Spinal cord (tissue), 10 donors: ENCODE measurements at places on chromosomes 13 and 19. TPM values are rescaled to one million over a fixed set of nuclear protein-coding genes. Genes with fewer than 3 reads are reported as not detected.

- H3K27me3 ChIP-seq, result no peaks in the 10 kb centered on the region
- no peak for DNase-seq
- H3K4me1 ChIP-seq, result peaks cover 12% of the 10 kb centered on the region
- H3K36me3 ChIP-seq, result peaks cover 19% of the 10 kb centered on the region
- no peak overlapping the region for H3K4me3 ChIP-seq
These were observed 26.4 kb upstream of the TPT1 start for GRCh38 chr13:45367358-45367757.

GRCh38 chr13:50359041-50359367 is 343.8 kb downstream of the KCNRG start:
- no peaks in the 10 kb centered on the region for H3K27me3 ChIP-seq
- no peaks in the 10 kb centered on the region for H3K36me3 ChIP-seq
- H3K27ac ChIP-seq, result no peak overlapping the region
- no peak for DNase-seq
- H3K4me3 ChIP-seq, result no peak overlapping the region

DNA sequence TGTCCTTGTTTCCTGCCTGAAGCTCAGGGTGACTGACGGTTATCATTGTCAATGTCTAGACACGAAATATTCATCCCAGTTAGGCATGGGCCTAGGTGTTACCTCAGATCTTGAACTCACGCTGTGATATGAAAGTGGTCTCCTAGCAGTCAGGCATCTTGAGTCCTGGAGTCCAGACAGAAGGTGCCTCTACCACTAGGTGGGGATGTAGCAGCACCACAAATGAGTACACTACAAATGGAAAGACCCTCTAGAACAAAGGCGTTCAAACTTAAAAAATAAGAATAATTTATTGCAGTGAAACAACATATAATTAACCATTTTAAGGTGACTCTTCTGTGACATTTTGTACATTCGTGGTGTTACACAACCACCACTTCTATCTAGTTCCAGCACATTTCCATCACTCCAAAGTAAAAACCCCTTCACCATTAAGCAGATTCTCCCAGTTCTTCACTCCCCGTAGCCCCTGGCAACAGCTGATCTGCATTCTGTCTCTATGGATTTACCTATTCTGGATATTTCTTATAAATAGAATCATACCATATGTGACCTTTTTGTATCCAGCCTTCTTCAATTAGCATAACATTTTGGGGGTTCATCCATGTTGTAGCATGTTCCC is 11.9 kb upstream of the FRY start:
- peaks cover 3% of the 10 kb centered on the region for H3K4me1 ChIP-seq
- H3K4me3 ChIP-seq, result no peak overlapping the region
- no peaks in the 10 kb centered on the region for H3K36me3 ChIP-seq
- no peaks in the 10 kb centered on the region for H3K27me3 ChIP-seq
- H3K27ac ChIP-seq, result no peak overlapping the region

GRCh38 chr13:35766663-35767062 is 290.2 kb upstream of the MAB21L1 start:
- peaks cover 15% of the 10 kb centered on the region for H3K4me1 ChIP-seq
- H3K27ac ChIP-seq, result no peak overlapping the region
- H3K27me3 ChIP-seq, result no peaks in the 10 kb centered on the region
- no peak for DNase-seq
- H3K4me3 ChIP-seq, result no peak overlapping the region

GRCh38 chr19:14494910-14495671 is 836 bp downstream of the GIPC1 start:
- H3K4me1 ChIP-seq, result peaks cover 32% of the 10 kb centered on the region
- peak overlapping the region; percentile 47 for H3K27ac ChIP-seq
- DNase-seq, result no peak
- peak overlapping the region; percentile 77 for H3K4me3 ChIP-seq
- H3K36me3 ChIP-seq, result peaks cover 30% of the 10 kb centered on the region

The PMIS2 gene
- total RNA-seq, result not detected

DNA sequence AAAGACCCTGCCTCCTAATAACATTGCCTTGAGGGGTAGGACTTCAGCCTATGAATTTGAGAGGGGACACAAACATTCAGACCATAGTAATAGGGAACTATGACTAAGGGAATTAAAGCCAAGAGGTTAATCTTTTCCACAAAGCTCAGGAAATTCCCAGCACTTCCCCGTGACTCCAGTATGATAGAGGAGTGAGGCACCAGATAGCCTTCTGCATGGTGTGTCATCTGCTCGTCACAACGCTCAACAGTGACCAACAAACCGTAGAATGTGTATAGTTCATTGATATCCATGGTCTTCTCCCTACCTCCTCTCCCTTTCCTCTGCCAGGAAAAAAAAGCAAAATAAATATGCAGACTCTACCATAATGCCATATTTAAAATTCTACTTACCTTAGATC is 64.4 kb downstream of the B3GLCT start:
- H3K36me3 ChIP-seq, result peaks cover 8% of the 10 kb centered on the region
- no peak overlapping the region for H3K27ac ChIP-seq
- H3K27me3 ChIP-seq, result no peaks in the 10 kb centered on the region
- H3K4me1 ChIP-seq, result no peaks in the 10 kb centered on the region
- no peak overlapping the region for H3K4me3 ChIP-seq

DNA sequence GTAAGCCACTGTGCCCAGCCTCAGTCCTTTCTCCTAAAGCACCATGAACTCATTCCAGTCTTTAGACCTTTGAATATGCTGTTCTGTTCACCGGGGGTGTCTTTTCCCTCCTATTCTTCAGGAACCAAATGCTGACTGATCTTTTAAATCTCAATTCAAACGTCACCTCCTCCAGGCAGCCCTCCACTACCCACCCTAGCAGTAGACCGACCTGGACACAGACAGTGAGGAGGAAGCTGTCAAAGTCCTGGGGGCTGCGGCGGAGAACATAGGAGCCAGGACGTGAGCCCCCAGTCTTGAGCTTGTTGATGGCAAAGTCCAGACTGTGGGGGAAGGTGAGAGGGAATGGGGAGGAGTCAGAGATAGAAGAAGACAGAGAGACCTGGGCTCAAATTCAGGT is 7.8 kb downstream of the JAK3 start:
- no peak overlapping the region for H3K27ac ChIP-seq
- H3K4me1 ChIP-seq, result peaks cover 23% of the 10 kb centered on the region
- peaks cover 6% of the 10 kb centered on the region for H3K36me3 ChIP-seq

- no peak overlapping the region for H3K4me3 ChIP-seq
- H3K27me3 ChIP-seq, result no peaks in the 10 kb centered on the region
- DNase-seq, result no peak
These were observed 17.0 kb upstream of the LPAR6 start for GRCh38 chr13:48429886-48430285.

GRCh38 chr19:56217039-56217949 is 15.2 kb downstream of the ZSCAN5C start:
- H3K4me1 ChIP-seq, result peaks cover 13% of the 10 kb centered on the region
- H3K27ac ChIP-seq, result no peak overlapping the region
- H3K4me3 ChIP-seq, result peak overlapping the region; percentile 5
- DNase-seq, result no peak

- H3K36me3 ChIP-seq, result no peaks in the 10 kb centered on the region
- H3K4me3 ChIP-seq, result no peak overlapping the region
- H3K27ac ChIP-seq, result no peak overlapping the region
- no peaks in the 10 kb centered on the region for H3K27me3 ChIP-seq
These were observed 51.6 kb downstream of the DNAJC15 start for GRCh38 chr13:43074824-43075510.

GRCh38 chr13:68697551-68697950 is 1410.1 kb upstream of the ATXN8OS start:
- no peak for DNase-seq
- H3K4me1 ChIP-seq, result no peaks in the 10 kb centered on the region
- no peaks in the 10 kb centered on the region for H3K36me3 ChIP-seq
- no peak overlapping the region for H3K27ac ChIP-seq
- H3K27me3 ChIP-seq, result no peaks in the 10 kb centered on the region
- H3K4me3 ChIP-seq, result no peak overlapping the region

DNA sequence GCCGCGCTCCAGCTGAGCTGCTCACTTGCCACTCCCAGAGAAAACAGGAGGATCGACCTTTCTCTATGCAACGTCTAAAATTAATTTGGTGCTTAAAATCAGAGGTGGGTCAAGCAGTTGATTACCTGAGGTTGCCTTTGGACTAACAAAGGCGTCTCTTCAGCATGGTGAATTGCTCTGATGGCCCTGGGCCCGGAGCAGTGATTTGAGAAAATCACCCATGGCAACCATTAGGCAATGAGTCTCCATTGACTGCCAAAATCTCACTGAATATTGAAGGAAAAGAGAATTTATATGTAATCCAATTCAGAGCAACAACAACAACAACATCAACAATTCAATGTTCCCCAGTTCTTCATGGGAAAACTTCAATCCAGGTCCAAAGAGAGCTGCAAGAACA is 61.8 kb downstream of the IRS2 start:
- no peak for DNase-seq
- H3K36me3 ChIP-seq, result no peaks in the 10 kb centered on the region

GRCh38 chr19:55440411-55441105 is 2.5 kb downstream of the SHISA7 start:
- H3K27me3 ChIP-seq, result peaks cover 40% of the 10 kb centered on the region
- H3K27ac ChIP-seq, result no peak overlapping the region
- DNase-seq, result no peak

The MCEMP1 gene
- total RNA-seq, result 1.7 TPM

The SCN1B gene
- 17.2 TPM for total RNA-seq

DNA sequence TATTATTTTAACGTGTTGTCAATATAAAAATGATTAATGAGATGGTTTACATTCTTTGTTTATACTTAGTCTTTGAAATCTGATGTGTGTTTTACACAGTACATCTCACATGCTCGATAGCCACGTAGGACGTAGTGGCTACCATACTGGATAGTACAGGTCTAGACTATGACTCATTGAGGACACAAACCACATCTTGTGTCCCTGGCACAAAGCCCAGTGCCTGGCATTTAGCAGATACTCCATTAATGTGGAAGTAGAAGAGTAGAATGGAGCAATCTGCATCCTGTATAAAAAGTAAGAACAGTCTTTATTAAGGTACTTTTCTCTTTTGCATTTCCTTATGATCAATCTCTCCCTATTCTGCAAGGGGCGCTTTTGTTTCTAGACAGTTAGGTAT is 49.0 kb upstream of the FRY start:
- no peak overlapping the region for H3K4me3 ChIP-seq
- no peaks in the 10 kb centered on the region for H3K27me3 ChIP-seq
- H3K4me1 ChIP-seq, result peaks cover 8% of the 10 kb centered on the region

DNA sequence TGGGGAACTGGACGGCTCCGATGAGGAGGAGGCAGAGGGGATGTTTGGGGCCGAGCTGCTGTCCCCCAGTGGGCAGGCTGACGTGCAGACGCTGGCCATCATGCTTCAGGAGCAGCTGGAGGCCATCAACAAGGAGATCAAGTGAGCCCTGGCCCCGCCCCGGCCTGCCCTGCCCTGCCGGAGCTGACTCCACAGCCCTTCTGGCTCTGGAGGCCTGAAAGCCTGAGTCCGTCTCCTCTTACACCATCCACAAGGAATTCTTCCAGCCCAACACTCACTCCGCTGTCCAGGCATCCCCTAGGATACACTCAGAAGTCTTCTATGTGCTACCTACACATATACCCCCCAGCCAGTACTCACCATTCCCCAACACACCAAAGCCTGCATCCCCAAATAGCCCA is 17.4 kb downstream of the PPFIA3 start:
- H3K4me3 ChIP-seq, result no peak overlapping the region
- no peak for DNase-seq
- H3K36me3 ChIP-seq, result peaks cover 72% of the 10 kb centered on the region
- no peaks in the 10 kb centered on the region for H3K27me3 ChIP-seq
- H3K27ac ChIP-seq, result no peak overlapping the region

DNA sequence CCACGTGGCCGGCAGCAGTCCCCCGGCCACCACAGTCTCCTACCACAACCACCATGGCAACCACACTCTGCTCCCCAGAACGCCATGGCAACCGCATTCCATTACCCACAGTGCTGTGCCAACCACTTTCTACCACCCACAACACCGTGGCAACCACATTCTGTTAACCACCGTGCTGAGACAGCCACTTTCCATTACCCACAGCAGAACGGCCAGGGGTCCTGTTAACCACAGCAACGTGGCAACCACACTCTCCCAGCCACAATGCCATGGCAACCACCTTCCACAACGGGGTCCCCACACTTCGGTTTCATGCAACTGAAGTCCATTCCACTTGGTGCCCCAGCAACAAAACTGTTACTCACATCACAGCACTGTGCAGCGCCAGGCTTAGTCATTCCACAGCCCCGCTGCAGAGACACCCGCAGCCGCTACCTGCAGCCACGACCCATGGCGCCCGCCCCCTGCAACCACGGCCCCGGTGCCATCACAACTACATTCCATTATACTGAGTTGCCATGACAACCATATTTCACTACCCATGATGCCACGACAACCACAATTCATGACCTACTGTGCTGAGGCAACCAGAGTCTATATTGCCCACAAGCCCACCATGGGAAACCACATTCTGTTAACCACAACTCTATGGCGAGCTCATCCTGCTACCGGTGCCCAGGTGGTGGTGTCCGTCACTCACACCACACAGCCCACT is 10.0 kb downstream of the DPF1 start:
- H3K36me3 ChIP-seq, result peaks cover 68% of the 10 kb centered on the region
- H3K27me3 ChIP-seq, result no peaks in the 10 kb centered on the region
- peaks cover 64% of the 10 kb centered on the region for H3K4me1 ChIP-seq
- H3K27ac ChIP-seq, result peak overlapping the region; percentile 25
- no peak overlapping the region for H3K4me3 ChIP-seq

DNA sequence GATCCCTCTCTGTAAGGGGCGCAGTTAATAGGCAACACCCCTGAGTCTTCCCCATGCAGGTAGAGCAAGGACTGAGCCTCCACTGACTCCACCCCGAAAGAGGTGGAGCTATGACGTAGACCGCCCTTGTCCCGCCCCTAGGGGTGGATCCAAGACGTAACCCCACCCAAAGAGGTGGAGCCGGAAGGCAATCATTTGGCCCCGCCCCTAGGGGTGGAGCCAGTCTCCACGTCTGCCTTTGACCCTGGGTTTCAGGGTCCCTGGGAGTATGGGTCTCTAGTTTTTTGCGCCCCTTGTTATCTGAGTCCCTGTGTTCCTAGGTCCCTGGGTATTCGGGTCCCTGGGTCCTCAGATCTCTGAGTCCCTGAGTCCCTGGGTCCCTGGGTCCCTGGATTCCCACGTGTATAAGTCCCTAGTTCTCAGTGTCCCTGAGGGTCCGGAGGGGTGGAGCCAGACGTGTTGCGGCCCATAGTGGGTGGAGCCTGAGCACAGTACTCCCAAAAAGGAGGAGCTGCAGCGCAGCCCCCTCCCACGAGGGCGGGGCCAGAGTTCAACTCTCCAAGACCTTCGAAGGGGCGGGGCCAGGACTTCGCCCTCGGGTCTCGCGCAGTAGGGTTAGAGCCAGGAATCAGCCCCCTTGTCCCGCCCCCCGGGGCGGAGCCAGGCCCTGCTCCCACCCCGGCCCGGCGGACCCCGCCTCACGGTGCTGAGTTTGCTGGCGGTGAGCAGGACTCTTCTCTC is 5.3 kb downstream of the DENND1C start:
- H3K27ac ChIP-seq, result no peak overlapping the region
- no peak for DNase-seq
- H3K4me3 ChIP-seq, result no peak overlapping the region
- H3K4me1 ChIP-seq, result peaks cover 22% of the 10 kb centered on the region

DNA sequence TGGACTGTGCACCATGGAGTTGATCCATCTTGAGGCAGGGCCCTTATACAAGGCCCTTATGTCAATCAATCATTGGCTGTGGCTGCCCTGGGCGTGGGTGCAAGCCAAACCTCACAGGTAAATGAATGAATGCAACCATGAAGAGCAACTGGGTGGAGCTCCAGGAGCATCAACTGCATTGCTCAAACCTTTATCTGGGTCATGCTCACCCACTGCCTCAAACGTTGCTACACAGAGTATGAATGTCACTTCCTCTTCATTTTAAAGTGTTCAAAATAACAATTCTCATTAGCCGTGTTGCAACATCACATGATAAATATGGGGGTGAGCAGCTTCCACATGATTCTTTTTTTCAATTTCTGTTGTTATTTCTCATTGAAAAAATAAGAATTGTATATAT is 6.4 kb upstream of the ZNF333 start:
- no peaks in the 10 kb centered on the region for H3K4me1 ChIP-seq
- H3K27me3 ChIP-seq, result peaks cover 3% of the 10 kb centered on the region
- no peak overlapping the region for H3K27ac ChIP-seq
- H3K4me3 ChIP-seq, result no peak overlapping the region
- no peaks in the 10 kb centered on the region for H3K36me3 ChIP-seq
